NCI-H2107 (cell line): ENCODE measurements at places on chromosomes 1 and 21.

DNA sequence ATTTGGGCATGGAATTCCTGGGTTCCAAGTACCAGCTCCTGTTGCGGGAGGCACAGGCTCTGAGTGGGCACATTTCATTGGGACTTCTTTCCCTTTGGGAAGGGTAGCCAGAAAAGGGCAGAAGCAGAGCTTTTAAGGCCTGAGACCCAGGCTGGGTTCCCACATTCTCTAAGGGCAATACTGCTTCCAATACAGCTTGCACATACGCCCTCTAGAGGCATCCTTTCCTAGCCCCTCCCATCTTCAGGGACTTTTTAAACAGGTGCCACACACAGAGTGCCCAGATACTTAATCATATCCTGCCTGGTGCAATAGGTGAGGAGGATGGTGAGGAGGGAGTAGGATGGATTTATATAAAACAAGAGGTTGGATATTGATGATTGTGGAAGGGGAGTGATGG, 5.7 kb downstream of the GPR88 start:
- no peak for DNase-seq

DNA sequence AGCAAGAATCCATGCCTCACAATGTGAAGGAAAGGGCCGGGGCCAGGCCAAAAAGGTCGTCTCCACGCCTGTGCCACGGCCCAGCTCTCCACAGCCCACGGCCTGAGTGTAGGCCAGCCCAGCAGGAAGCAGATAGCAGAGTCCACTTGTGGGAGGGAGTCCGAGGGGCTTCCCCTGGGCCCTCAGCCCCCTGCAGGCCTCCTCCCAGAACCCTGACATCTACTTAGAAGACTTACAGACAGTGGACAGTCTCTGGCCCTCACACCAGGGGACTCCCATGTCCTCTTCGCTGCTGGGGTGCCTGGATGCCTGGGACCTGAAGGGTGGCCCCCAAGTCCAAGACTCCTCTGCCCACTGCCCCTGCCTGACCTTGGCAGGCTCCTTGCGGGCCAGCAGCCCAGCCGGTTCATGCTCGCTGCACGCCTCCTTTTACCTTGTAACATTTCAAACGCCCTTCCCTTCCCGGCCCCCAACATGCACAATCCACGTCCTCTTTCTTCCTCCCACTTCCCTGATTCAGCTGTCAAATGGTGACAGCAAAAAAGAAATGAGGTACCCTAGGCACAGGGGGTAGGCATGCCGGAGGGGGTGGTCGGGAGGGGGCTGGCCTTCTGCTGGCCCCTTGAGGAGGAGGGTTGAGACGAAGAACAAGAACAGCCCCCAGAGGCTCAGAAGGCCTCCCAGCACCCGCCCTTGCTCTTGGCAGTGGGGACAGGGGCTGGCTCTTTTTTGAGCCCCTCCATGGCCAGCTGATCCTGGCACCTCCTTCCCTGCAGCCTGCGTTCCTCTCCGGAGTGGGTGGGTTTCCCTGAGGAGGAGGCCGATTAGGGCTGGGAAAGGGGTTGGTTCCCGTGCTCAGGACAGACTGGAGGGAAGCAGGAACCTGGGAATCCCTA, 997 bp upstream of the PTPN7 start:
- DNase-seq: no peak

DNA sequence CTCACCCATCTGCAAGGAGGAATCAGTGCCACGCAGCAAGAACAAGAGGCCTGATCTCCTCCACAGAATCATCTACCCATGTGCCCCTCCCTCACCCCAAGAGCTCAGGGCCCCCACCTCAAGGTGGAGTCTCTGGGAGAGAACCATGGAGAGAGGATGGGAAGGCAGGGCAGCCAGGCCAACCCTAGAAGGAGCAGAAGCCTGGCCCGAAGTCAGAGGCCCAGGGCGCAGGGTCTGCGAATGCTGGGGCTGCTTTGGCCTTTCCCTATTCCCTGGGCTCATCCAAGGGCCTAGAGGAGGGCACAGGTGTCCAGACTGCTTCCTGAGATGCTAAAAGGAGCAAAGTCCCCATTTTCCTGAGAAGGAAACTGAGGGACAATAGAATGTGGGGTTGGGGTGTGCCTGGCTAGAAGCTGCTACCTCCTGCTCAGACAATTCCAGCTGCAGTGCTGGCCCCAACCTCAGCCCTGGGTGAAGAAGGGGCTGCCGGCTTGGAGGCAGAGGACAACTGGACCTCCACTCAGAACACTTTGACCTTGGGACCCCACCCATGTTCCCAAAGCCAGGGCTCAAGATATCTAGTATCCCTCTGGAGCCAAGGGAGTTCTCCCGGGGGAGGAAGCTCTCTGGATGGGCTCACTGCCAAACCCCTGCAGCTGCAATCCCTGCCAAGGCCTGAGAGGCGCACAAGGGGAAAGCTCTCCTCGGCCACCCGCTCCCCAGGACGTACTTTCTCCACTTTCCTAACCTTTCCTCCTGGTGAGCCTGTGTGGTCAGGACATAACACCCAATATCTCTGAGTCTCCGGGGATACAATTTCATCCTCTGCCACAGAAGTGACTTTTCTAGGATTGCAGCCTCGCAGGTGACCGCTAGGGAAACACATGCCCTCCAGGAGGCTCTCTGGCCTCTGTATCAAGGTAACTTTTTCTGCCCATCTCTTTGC, 16.6 kb upstream of the LEMD1 start:
- DNase-seq: peak; percentile 76

GRCh38 chr1:167463875-167464575, 54.3 kb downstream of the CD247 start:
- no peak for DNase-seq

- no peak for DNase-seq
Observed at GRCh38 chr1:43831851-43832250, 101.8 kb upstream of the ARTN start.

DNA sequence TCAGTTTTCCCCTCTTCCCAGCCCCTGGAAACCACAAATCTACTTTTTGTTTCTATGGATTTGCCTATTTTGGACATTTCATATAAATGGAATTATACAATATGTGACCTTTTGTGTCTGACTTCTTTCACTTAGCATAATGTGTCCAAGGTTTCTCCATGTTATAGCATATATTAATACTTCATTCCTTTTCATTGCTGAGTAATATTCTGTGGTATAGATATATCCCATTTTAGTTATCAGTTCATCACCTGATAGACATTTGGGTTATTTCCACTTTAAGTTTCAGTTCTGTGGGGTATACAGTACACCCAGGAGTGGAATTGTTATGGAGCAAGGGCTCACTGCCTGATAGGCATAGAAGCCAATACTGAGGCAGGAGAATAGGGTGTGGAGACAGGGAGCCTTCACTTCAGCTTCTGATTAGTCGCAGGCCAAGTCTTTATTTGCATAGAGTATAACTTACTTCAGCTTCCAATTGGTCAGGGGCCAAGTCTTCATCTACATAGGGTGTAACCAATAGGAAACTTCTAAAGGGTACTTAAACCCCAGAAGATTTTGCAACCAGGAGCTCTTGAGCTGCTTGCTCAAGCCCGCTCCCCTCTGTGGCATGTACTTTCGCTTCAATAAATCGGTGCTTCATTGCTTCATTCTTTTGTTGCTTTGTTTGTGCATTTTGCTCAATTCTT, 8.3 kb upstream of the NVL start:
- DNase-seq: no peak
